ENCODE measurements at places on chromosomes 7 and 10. TPM values are rescaled to one million over a fixed set of nuclear protein-coding genes. Genes with fewer than 3 reads are reported as not detected.

SPDYE2B gene
- not detected for polyA plus RNA-seq

SEM1 gene
- polyA plus RNA-seq, result 66.7 TPM

NPTX2 gene
- 3.3 TPM for polyA plus RNA-seq

ANKRD22 gene
- 1.0 TPM for polyA plus RNA-seq

ANK3 gene
- 10.7 TPM for polyA plus RNA-seq

PGAM2 gene
- 2.1 TPM for polyA plus RNA-seq

IGFBP1 gene
- 0.34 TPM for polyA plus RNA-seq

MMD2 gene
- not detected for polyA plus RNA-seq

PRF1 gene
- 3.7 TPM for polyA plus RNA-seq

LFNG gene
- 52.7 TPM for polyA plus RNA-seq

COL1A2 gene
- polyA plus RNA-seq, result 486 TPM

C7orf57 gene
- polyA plus RNA-seq, result not detected

All from adipose tissue (tissue), 3 donors.